ENCODE measurements at places on chromosomes 1 and 21.

- no peak for DNase-seq
These were observed 36.6 kb downstream of the BMP8A start for GRCh38 chr1:39528082-39528481.

- no peak for DNase-seq
These were observed 62.9 kb upstream of the SYT6 start for GRCh38 chr1:114216431-114217173.

DNA sequence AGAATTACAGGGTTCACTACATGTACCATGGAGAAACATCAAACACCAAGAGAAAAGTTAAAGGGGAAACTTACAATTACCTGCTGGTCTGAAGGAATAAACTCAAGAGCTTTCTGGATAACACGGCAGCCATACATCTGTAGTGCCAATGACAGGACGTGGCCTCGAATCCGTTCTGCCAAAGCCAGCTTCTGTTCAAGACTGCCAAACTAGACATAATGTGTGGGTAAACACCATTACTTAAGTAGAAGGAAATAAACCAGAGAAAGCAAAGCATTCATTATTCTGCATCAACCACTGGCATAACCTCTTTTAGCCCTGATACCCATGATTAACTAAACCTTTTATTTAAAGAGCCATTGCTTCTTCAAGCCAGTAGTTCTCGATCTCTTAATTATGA is 41.5 kb upstream of the SDC3 start:
- DNase-seq, result no peak

DNA sequence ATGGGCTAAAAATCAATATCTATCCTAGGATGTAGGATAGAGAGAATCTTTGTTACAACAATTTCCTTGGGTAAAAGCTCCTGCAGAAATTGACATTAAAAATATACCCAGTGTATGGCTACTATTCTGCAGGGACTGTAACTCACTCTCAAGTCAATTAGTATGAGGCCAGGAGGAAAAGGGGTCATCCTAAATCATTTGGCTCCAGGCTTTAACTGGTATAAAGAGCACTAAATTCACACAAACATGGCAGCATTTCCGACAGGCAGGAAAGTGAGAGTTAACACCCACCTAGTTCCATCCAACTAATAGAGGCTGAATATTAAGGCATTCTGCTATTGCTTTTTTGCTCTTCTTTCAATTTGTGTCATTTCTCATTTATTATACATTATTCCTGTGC is 218.6 kb upstream of the C1orf87 start:
- DNase-seq, result no peak

GRCh38 chr1:56297208-56297607 is 282.2 kb downstream of the PLPP3 start:
- no peak for DNase-seq

- no peak for DNase-seq
These were observed 659.9 kb upstream of the RGS18 start for GRCh38 chr1:191498318-191498717.

GRCh38 chr1:36831186-36831810 is 203.0 kb downstream of the GRIK3 start:
- DNase-seq, result no peak

DNA sequence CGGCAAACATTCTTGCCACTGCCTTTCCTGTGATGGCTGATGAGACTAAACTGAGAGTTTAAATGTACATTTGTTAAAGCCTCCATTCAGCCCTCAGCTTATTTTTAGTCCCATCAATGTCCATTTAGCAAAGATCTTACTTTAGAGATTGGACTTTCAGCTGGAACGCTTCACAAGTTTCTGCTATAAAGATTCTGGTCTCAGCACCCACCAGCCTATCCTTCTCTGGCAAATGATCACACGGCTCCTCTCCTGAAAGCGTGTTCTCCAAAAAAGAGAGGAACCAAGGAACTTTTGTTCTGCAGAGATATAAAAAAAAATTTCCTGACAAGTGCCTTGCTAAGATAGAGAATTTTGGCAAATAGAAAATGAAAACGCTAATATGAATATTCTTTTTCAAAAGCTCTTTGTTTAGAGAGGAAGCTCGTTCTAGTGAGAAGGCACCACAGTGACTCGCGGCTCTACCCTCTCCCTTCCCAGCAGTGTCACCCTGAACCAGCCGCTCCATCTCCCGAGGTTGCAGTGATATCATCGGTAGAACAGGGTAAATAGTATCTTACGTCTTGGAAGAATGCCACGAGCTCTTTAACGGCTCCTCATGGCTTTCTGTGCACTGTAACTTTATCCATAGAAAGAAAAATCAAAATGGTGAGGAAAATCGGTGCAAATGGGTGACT is 200.2 kb downstream of the APP start:
- no peak for DNase-seq

DNA sequence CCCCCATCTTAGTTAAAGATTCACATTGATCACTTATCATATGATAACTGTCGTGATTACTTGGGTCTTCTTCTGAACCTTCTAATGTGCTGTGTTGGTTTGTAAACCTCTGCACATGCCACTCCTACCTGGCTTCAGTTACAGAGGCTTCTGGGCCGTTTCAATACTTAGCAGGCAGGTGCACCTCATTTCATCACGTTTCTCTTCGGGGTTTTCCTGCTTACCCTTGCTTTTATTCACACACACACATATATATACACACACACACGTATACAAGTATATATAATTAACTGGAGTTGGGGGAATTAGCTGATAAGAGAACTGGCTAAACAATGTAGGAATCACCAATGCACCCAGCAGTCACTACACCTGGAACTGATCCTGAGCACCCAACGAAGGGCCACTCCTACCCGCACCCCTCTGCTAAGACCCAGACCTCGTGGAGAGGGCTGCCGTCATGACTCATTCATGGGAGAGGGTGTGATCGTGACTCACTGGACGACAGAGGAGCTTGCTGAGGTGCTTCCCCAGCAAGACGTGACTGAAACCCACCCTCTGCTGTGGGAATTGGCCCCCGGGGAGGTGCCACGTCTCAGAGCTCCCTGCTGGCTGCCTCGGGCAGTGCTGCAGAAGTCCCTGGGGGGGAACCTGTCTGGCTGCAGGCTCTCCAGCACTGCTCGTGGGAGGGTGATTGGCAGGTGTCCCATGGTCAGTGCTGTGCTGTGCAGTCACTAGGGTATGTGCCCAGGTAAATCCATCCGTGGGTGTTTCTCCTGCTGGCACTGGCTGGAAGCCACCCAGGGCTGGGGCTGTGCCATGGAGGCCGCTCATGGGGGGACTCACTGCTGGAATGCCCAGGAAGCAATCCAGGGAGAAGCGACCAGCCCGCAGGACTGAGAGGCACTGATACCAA is 166.6 kb downstream of the DYRK1A start:
- no peak for DNase-seq

- no peak for DNase-seq
These were observed 41.0 kb downstream of the ITPKB start for GRCh38 chr1:226697929-226698544.

- DNase-seq, result no peak
These were observed 19.2 kb downstream of the ITGB2 start for GRCh38 chr21:44901391-44902074.

GRCh38 chr1:182646739-182647138 is 37.6 kb downstream of the RGS8 start:
- no peak for DNase-seq

GRCh38 chr1:110495926-110496600 is 22.9 kb downstream of the KCNA10 start:
- peak; percentile 76 for DNase-seq

DNA sequence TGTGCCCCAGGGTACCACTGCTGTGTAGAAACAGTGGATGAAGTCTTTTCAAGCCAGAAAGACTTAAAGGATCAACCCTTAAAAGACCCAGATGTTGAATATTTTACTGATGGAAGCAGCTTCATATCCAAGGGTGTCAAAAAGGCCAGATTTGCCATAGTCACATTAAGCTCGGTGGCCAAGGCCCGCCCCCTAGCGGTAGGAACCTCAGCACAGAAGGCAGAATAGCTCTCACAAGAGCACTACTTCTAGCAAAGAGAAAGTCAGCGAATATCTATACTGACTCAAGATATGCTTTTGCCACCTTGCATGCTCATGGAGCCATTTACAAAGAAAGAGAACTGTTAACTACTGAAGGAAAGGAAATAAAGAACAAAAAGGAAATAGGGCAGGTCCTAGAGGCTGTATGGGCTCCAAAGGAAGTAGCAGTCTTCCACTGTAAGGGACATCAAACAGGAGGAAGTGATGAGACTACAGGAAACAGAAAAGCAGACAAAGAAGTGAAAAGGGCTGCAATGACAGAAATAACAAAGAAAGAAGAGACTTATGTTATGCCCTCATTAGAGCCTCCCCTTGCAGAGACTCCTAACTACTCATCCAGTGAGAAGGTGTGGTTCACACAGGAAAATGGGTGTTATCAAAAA is 90.5 kb downstream of the LIPI start:
- DNase-seq, result peak; percentile 14

- DNase-seq, result no peak
These were observed 82.3 kb downstream of the ADSS2 start for GRCh38 chr1:244369256-244370057.

DNA sequence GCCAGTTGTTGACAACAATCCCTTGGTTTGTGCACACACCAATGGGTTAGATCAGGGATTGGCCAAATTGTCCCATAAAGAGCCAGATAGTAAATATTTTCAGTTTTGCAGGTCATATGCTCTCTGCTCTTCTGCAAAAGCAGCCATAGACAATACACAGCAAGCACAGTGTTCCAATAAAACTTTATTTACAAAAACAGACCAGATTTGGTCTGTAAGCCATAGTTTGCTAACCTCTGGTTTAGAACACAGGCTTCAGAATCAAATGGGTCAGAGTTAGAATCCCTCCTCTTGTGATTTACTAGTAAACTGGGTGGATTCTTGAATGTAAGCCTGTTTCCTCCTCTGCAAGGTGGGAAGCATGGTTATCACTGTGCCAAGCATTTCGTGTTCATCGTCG is 65.3 kb upstream of the EFHD2 start:
- DNase-seq, result no peak

GRCh38 chr1:56576880-56577405 is 2.4 kb downstream of the PLPP3 start:
- no peak for DNase-seq

DNA sequence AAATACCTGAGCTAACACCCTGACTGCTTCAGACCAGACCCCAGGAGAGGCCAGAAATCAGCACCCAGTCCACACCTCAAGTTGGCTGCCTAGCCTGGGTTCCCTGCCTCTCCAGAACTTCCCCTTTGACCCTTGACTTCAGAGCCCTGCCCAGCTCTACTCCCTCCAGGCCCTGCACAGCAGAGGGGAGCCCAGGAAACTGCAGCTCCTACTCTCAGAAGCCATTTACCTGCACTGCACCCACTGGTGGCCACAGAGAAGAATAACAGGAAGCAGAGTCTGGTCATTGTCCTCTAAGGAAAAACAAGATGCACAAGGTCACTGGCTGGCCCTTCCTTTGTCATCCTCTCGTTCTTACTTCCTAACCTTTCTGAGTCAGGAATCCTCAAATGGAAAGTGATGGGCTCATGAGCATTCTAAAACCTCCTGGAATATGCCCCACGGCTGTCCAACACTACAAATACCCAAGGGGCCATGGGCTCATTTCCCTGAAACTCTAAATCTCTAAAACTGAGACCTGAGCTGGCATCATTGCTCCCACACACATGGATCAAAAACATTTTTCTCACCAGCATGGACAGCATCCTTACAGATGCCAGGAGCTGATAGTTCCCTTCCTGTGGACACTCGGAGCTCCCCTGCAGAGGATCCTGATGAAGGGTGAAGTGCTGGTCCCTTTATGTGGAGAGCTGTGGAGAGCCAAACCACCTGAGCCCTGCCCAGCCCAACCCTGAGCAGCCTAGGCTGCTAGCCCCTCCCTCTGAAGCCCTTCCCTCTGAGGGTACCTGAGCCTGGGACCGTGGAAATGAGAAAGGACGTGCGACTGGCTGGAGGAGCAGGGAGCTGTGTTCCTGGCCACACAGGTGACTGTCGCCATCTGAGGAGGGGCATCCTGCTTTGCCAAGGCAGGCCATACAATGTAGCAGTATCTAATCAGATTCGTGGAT is at the start of gene ITLN2:
Gene ITLN2, minus strand, starts transcription at position 652 of the 947 bp plus-strand sequence. Its CDS starts 68 bp downstream, at position 584.
- peak; percentile 54 for DNase-seq

DNA sequence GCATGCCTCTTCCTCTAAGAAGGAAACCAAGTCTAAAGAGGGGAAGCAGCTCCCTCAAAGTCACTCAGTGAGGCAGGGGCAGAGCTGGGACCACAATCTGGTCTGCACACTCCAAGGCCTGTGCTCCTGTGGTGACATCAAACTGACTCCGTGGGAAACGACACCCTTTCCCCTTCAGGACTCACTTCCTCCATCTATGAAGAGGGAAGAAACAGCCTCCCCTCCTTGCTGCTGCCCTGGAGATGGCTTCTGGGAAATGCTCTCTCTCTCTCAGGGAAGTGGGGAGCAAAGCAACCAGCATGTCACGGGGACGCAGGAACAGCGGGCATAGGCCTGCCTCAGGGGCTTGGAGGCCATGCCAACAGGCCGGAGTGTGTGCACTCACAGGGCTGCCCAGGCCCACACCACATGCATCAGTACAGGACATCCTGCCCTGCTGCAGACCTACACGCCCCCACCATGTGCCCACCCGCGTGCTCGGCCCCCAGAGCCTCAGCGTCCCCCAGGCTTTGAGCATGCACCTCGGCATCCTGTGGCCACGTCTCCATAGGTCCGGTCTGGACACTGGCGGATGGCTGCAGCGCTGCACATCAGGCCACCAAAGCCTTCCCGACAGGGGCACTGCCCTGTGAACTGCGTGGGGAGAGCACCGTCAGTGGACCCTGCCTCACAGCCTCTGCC is 25.7 kb downstream of the LAMB3 start:
- no peak for DNase-seq

DNA sequence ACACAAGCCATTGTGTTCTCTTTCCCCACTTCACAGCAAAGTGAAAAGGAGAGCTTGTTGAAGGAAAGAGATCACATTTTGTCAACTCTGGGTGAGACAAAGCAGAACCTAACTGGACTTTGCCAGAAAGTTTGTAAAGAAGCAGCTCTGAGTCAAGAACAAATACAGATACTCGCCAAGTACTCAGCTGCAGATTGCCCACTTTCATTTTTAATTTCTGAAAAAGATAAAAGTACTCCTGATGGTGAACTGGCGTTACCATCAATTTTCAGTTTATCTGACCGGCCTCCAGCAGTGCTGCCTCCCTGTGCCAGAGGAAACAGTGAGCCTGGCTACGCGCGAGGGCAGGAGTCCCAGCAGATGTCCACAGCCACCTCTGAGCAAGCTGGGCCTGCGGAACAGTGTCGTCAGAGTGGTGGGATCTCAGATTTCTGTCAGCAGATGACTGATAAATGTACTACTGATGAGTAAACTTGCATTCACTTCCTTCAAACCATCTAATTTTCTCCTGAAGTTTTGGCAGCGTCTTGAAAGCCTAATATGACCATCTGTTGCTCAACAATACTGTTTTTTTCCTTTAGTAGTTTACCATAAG is 43.7 kb downstream of the BACH1 start:
- DNase-seq, result no peak

DNA sequence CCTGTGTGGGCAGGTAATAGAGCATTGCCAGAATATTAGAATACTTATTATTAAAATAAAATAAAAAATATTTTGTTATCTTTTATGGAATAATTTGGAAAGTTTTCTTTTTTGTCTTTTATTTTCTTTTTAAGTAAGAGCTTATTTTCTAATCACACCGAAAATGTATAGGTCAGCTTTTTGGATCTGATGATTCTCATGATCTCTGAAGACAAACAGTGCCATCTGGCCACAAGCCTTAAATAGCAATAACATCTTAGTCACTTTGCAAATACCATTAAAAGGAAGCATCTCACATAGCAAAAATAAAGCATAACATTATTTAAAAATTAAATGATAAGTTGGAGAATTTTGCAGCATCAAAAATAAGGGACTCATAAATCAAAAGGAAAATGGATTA is 213.8 kb downstream of the PLA2G4A start:
- no peak for DNase-seq

GRCh38 chr1:53608071-53608470 is 130.9 kb downstream of the GLIS1 start:
- no peak for DNase-seq
